ENCODE measurements at places on chromosomes 1 and 21.

- no peak for DNase-seq
Measured at GRCh38 chr1:20150969-20151368, 11.8 kb downstream of the PLA2G2F start.

DNA sequence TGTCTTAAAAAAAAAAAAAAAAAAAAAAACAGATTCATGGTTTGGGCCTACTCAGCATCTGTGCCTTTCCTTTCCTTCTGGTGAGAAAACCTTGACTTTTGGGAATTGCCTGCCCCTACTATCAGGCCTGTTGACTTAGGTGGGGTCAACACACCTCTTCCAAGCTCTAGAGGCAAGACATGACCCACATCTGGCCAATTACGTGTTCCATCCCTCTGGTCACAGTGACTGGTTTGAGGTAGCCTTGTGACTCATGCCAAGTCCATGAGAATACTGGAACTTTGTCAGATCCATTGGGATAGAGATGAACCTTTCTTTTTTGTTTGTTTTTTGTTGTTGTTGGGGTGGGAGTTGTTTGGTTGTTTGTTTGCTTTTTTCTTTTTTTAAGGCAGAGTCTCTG is 37.3 kb upstream of the KHDRBS1 start:
- no peak for DNase-seq

DNA sequence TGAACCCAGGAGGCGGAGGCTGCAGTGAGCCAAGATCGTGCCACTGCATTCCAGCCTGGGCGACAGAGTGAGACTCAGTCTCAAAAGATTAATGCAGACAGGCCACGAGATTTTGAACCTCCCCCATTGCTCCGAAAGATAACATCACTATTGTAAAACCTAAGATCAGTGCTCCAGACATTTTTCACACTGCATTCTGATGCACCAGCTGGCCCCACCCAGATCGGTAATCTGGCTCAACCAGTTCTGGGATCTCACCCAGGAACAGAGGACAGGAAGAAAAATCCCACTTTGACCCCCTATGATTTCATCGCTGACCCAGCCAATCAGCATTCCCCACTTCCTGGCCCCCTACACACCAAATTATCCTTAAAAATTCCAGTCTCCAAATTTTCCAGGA is 10.7 kb upstream of the CSRP1 start:
- no peak for DNase-seq

- no peak for DNase-seq
Measured at GRCh38 chr1:10027027-10027426, 5.7 kb upstream of the UBE4B start.

- DNase-seq, result no peak
Measured at GRCh38 chr1:101330427-101331130, 93.8 kb downstream of the S1PR1 start.

GRCh38 chr1:10160907-10161490 is 49.4 kb upstream of the KIF1B start:
- no peak for DNase-seq

Measured in stimulated activated CD4-positive, alpha-beta T cell treated with anti-CD3 and anti-CD28 coated beads, Interleukin-1b, Interleukin-23, amount 100 ng/mL, for 24 hours (primary cell).